ENCODE measurements at places on chromosomes 1 and 21.

GRCh38 chr1:58442114-58442513 is 104.4 kb downstream of the OMA1 start:
- no peak for DNase-seq

GRCh38 chr1:79369091-79369490 is 362.6 kb upstream of the ADGRL4 start:
- DNase-seq: no peak

DNA sequence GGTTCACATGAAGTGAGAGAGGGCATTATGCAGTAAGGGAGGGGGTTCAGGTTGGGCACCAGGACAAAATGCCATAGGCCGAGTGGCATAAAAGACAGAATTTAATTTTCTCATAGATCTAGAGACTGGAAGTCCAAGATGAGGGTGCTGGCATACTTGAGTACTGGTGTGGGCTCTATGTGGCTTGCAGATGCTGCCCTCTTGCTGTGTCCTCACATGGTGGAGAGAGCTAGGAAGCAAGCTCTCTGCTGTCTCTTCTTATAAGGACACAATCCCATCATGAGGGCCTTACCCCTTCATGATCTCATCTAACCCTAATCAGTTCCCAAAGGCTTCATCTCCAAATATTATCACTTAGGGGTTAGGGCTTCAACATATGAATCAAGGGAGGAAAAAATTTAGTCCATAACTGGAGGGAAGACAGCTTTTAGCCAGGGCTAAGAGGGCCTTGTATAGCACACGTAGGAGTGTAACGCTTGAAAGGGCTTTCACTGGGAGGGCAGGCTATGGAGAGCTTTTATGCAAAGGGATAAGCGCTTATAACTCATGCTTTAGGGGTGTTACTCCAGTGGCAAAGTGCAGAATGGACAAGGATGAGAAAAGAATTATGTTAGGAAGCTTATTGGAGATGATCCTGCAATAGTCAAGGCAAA is 64.5 kb downstream of the PLPPR5 start:
- DNase-seq: no peak

DNA sequence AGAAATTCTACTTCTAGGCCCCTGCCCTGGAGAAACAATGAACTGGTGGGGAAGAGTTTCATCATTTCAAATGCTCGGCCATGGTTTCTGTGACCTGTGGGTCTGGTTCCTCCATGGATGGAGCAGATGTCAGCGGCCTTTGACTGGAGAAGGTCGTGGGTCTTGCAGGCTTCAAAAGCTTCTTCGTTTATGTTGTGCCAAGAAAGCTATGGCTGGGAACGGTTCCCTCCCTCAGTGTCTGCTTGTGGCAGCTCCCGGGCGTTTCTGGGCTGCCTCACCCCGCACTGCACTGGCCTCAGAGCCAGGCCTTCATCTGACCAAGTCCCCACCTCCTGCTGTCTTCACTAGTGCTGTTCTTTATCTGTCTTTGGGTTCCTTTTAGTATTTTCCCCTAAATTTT is 46.4 kb upstream of the POFUT2 start:
- no peak for DNase-seq

DNA sequence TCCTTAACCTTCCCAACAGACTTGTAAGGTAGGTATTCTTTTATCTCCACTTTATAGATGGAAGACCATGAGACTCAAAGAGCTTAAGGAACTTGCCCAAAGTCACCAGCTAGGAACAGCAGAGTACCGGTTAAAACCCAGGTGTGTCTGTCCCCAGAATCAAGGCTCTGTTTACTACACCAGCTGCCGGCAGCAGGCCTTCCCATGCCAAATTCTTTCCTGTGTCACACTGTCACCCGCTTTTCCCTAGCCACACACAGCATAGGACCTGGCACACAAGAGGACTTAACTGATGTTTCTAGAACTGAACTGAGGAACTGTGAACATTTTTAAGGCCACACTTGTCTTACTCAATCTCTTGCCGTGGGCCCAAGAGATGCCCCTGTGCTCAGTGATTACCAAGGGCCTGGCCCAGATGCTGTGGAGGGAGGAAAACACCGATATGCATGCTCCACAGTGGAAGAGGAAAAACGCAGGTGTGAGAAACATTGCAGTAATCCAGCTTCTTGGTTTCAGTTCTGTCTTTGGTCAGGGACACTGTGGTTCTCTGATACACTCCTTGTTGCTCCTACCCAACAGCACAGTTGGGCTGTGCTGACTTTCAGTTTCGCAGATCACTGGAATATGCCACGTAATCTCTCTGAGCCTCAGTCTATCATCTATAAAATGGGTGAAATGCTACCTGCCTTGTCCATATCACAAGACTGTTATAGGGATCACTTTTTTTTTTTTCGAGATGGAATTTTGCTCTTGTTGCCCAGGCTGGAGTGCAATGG is 13.9 kb upstream of the LY9 start:
- no peak for DNase-seq

- no peak for DNase-seq
These were observed 81.1 kb downstream of the TENT5C start for GRCh38 chr1:117686907-117687306.

GRCh38 chr21:15009837-15010363 is 54.9 kb downstream of the NRIP1 start:
- no peak for DNase-seq

- DNase-seq: no peak
These were observed 10.6 kb downstream of the PAX7 start for GRCh38 chr1:18641005-18641941.

Measured in stromal cell of bone marrow (primary cell).